Daoy (cell line): ENCODE measurements at places on chromosomes 7 and 10.

DNA sequence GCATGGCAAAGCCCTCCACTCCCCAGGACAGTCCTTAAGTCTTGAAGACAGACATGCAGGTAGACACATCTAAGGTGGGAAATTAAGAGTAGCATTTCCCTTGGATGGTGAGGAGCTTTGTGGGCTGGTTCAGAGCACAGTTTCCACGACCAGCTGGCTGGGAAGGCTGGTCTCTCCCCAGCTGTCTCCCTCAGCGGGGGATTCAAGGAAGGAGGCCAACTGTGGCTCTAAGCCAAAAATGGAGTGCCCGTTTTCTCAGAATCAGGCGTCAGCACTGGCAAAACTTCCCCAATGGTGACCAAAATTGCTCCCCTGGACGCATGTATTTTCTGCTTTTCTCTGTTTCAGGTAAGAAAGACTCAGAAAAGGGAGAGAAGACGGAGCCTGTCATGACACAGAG is 230.6 kb upstream of the FZD8 start:
- no peak for DNase-seq

DNA sequence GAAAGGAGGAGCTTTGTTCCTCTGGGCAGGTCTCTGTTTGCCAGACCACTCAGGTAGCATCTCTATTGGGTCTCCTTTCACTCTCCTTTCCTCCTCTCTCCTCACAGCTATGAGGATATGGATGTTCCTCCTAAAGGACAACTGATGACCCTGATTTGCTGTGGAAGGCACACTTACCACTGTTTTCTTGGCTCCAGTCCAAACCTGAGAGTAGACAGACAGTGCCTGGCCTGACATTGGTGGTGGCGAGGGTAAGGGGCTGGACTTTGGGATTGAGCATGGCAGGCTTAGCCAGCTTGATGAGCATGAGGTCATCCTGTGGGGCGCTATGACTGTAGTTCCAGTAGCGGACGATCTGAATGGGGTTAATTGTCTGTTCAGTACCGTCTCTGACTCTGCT is 3.6 kb downstream of the PRSS37 start:
- no peak for DNase-seq

GRCh38 chr7:94813917-94814316 is 93.5 kb upstream of the PPP1R9A start:
- DNase-seq, result no peak

- peak; percentile 84 for DNase-seq
Observed at GRCh38 chr7:99369767-99370391, 4.7 kb upstream of the ARPC1B start.

DNA sequence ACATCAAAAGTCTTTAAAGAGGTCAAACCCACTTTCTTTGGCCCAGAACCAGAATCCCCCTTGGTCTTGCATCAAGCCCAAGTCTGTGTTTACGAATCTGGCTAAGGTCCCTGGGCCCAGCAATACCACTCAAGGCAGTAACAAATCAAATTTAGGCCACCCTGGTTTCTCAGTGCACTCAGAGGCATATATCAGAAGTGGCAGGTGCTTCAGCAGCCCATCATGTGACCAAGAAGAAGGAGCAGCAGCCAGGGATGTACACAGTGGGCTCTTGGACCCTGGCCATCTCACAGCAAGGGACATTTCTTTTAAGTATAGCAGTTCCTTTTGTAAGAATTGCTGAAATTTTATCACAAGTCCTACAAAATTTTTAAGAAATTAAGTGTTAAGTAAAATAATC is 7.3 kb upstream of the SLC25A13 start:
- DNase-seq, result no peak

- DNase-seq, result no peak
Observed at GRCh38 chr10:3002304-3002703, 65.0 kb upstream of the PFKP start.

- no peak for DNase-seq
Observed at GRCh38 chr7:91655656-91656055, 224.8 kb downstream of the MTERF1 start.

- no peak for DNase-seq
Observed at GRCh38 chr7:42587806-42588205, 324.1 kb downstream of the C7orf25 start.

- no peak for DNase-seq
Observed at GRCh38 chr7:32221736-32222135, 151.5 kb upstream of the PDE1C start.

DNA sequence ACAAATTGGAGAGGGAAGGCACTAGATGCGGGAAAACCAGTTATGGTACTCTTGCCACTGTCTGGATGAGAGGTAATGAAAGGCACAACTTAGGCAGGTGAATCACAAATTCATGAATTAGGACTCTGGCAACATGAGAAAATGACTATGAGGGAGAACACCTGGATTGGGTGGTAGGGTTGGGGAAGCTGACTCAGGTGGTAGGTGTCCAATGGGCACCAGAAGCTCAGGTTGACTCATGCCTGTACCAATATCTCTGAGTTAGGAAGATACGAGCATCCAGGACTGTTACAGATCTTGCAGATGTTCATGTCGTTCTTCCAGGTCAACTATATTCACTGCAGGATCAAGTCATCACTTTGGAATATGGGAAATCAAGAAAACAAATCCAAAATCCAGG is 56.7 kb downstream of the NPY start:
- no peak for DNase-seq

DNA sequence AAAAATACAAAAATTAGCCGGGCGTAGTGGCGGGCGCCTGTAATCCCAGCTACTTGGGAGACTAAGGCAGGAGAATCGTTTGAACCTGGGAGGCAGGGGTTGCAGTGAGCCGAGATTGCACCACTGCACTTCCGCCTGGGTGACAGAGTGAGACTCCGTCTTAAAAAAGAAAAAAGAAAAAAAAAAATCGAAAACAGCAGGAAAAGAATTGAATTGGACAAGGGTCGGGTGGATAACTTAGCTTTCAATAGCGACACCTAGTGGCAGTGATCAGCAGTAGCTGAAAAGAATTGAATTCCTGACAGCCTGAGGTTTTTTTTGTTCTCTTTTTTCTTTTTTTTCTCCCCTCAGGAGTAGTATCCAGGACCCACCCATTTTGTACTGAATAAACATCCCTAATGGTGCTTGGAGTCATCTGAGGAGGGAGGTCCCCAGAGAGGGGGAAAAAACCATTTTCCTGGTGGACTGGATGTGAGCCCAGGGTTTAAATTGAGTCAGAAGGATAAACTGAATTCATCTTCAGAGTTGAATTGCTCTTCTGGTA is 55.1 kb downstream of the CYCS start:
- DNase-seq, result peak; percentile 85

DNA sequence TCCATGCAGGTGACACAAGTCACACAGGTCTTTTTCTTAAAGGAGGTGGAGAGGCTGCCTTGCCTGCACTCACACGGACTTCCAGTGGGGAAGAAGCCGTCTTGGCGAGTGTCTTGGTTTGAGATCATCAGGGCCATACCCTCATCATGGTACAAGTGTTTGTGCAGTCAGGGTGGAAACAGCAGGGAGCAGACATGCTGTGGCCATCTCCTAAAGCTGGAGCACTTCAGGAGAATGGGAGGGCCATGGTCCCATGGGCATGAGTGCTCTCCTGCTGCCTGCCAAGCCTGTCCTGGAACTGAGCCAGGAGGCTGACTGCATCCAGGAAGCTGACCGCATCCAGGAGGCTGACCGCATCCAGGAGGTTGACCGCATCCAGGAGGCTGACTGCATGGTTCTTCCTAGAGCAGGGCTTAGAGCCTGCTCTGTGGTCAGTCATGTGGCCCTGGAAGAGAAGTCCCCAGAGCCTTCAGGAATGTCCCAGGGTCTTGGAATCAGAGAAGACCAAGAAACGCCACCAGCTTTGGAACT is 98.4 kb downstream of the ADARB2 start:
- peak; percentile 95 for DNase-seq

DNA sequence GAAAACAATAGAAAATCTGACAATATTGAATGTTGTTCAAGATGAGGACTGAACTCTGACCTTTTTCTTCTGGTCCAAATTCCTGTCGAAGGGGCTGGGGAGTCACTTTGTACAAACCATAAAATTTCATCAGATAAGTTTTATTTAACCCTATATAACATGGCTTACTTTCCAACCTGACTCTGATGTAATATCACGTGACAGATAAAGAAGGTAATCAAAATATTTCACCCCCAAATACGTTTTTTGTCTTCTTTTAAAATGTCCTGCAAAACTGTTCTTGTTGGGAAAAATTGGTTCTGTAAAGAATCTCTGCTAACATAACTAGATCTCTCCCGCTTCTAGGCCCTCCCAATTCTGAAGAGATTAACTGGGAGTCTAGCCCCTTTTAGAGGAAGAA is 90.9 kb upstream of the MDFIC start:
- DNase-seq, result no peak

- DNase-seq, result no peak
Observed at GRCh38 chr7:128666200-128666599, 5.9 kb upstream of the GARIN1A start.

- DNase-seq, result no peak
Observed at GRCh38 chr7:158816995-158817394, 12.3 kb downstream of the ESYT2 start.

GRCh38 chr10:58400609-58401008 is 15.4 kb downstream of the TFAM start:
- peak; percentile 11 for DNase-seq

DNA sequence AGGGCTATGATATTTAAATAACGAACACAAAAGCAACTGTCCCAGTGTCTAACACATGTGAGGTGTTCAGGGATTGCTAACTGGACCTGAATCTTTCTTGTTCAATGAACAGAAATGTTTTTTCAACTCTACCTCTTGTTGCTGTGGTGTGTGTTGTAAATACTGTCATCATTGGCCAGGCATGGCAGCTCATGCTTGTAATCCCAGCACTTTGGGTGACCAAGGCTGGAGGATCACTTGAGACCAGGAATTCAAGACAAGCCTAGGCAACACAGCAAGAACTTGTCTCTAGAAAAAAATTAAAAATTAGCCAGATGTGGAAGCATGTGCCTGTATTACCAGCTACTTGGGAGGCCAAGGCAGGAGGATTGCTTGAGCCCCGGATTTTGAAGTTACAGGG is 1250.9 kb downstream of the TYW1 start:
- DNase-seq, result no peak

DNA sequence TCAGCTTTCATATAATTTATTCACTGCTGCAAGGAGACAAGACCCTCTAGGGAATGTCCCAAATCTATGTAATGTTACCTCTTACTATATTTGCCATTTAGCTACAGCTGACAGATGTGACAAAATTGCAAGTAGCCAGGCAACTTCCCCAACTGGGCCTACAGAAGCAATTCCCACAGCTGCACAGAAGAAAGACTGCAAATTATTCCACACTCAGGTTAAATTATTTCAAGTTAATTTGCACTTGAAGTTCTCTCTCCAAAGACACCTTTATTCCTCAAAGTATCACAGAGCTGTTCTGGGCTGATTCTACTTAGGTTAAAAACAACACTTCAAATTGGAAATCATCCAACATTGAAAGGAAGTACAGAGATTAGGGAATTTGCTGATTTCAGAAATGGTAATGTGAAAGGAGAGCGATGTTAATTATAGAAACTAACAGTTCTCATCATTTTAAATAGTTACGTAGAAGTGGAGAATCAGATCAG is 133.6 kb downstream of the THSD7A start:
- no peak for DNase-seq
